IPS-NIHi11 (cell line): ENCODE measurements at places on chromosomes 5 and 9.

- DNase-seq = no peak
Observed at GRCh38 chr5:157369507-157369906, 90.5 kb upstream of the NIPAL4 start.

- no peak for DNase-seq
Observed at GRCh38 chr9:84975926-84976325, 306.4 kb downstream of the NTRK2 start.

DNA sequence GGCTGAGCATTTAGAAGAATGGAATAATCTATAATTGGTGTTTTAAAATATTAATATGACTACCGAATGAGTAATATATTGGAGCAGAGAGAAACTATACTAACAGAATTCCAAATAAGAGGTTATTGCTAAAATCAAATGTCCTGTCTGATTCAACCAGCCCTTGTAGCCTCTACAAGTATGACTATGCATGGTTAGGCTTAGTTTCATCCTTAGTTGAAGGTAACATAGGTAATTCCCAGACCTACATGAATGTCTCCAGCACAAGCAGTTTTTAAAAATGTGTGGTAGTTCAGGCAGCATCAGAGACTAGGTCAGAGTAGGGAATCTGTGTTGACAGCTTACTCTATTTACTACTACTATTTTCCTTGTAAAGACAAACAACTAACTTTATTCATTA is 51.7 kb upstream of the SLC27A6 start:
- no peak for DNase-seq

DNA sequence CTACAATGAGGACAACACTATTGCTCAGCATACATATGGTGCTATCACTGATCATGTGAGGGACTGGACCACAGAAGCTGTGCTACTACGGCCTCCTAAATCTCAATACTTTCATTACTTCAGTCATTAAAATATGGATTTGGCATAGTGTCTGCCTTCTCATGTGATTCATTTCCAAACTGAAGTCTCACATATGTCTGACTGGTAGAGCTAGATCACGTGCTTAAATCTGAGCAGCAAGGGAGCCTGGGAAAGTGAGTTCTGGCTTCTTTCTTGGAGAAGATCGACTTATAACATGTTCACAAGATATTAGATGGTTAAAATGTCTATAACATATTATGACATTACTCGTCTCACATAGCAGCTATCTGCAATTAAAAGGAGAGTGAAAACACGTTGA is 8.3 kb downstream of the KIF4B start:
- DNase-seq = no peak
